Fibroblast of skin of abdomen (primary cell): ENCODE measurements at places on chromosomes 6 and 20.
A peak's percentile ranks its signal among the peaks of the same experiment; 100 is the strongest.

DNA sequence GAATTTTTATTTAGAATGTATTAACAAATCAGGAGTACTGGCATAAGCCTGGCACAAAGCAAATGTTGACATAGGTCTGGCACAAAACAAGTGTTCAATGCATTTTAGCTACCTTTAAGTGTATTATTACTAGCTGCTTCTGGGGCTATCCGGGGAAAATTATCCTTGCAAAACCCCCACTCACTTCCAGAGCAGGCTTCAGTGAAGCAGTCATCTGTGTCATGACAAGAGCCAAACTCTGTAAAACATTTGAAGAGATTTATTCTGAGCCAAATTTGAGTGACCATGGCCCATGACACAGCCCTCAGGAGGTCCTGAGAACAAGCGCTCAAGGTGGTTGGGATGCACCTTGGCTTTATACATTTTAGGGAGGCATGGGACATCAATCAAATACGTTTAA, 6.4 kb upstream of the TRIM38 start:
- DNase-seq = no peak

GRCh38 chr6:16163066-16163465, 34.2 kb downstream of the MYLIP start:
- DNase-seq = no peak

- no peak for DNase-seq
These were observed 24.6 kb downstream of the TRAM2 start for GRCh38 chr6:52552278-52552643.

DNA sequence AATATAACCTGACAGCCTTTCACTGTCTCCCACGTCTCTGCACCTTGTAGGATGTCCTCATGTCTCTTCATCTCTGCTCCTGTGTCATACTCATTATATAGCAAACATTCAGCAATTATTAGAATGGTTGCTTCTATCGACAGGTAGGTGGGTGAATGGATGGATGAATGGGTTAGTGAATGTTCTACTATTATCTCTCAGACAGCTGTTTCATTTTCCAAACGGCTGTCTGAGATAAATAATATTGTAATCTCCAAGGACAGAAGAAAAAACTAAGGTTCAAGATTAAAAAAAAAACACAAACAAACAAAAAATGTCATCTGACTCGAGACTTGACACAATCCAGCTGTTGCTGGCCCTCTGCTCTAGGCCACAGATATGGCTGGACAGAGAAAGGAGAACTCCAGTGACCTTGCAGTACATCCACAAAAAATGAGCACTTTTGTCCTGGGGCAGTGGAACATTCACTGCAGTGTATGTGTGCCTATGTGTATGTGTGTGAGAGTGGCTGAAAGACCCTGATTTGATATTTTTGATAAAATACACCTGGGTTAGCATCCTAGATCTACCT, 2.1 kb downstream of the HNF4A start:
- no peak for DNase-seq

GRCh38 chr6:134077301-134077700, 24.9 kb upstream of the SLC2A12 start:
- peak; percentile 59 for DNase-seq

DNA sequence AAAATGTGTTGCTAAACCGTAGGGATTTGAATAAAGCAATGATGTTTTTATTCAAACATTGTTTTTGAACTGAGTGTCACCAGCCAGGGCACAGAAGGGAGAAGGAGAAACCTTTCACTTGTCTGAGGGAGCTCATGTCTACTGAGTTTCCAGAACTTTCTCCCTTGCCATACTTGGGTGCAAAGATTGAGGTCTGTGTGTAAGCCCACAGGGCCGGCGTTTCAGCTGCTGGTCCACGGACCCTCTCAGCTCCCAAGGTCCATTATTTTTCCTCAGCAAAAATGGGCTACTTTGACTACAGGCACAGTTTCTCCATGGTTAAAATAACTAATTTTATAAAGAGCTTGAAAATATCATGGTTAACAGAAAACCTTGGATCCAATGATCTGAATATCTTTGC, 32.6 kb downstream of the PSMG4 start:
- DNase-seq = no peak

DNA sequence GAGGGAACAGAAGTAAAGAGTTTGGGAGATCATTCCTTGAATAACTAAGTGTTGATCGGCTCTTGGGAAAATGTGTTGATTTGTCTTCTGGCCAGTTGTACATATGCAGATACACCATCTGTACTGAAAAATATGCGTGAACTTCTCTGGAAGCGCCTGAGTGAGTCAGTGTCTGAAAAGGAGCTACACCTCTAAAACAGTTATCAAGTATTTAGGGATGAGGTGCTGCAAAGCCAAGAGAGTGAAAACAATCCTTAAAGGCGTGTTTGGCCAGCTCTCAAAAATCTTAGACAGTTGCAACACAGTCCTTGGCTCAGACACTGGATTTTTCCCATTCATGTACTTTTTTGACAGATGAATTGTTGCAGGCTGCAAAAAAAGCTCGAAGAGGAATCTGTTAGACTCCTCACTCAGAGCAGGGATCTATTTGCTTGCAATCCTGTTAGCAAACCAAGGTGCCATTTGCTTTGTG, 61.3 kb downstream of the BMP6 start:
- peak; percentile 97 for DNase-seq

DNA sequence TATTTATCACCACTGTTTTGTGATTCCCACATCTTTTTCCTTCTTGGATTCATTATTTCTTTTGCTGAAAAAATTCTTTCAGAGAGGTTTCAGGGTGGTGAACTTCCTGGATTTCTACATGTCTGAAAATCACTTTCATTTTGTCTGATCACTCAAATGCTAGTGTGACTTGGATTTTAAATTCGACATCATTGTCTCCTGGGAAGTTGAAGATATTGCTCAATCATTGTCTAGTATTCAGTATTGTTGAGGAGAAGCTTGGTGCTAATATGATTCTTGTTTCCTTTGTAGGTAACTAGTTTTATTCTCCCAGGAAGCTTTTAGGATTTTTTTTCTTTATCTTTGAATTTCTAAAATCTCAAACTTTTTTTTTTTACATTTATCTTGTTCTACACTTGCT, 45.0 kb downstream of the DNAH8 start:
- no peak for DNase-seq

GRCh38 chr6:152070556-152070955, 263.1 kb downstream of the ESR1 start:
- DNase-seq = no peak

- DNase-seq = peak; percentile 65
These were observed at the start of gene CGAS for GRCh38 chr6:73452107-73452461. Gene CGAS, minus strand, starts transcription at chr6:73452297. Its CDS starts 116 bp downstream, at chr6:73452181.

DNA sequence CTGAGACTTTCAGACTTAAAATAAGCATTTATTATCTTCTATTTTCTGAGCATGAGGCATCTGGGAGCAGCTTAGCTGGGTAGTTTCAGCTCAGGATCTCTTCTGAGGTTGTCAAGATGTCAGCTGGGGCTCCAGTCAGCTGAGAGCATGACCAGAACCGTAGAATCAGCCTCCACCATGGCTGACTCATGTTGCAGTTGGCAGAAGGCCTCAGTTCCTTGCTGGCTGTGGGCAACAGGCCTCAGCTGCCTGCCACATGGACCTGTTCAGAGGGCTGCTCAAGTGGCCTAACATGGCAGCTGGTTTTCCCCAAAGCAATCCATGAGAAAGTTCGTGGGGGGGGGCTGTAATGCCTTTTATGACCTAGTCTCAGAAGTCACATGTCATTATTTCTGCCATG, 142.3 kb downstream of the LY86 start:
- peak; percentile 85 for DNase-seq

GRCh38 chr6:148345578-148345977, 2.9 kb downstream of the SASH1 start:
- no peak for DNase-seq

GRCh38 chr20:47479093-47479492, 22.6 kb upstream of the NCOA3 start:
- DNase-seq = no peak

- peak; percentile 51 for DNase-seq
These were observed 78.3 kb downstream of the ATG5 start for GRCh38 chr6:106247293-106247692.

GRCh38 chr6:36642913-36643817, 35.3 kb upstream of the CDKN1A start:
- DNase-seq = peak; percentile 80

DNA sequence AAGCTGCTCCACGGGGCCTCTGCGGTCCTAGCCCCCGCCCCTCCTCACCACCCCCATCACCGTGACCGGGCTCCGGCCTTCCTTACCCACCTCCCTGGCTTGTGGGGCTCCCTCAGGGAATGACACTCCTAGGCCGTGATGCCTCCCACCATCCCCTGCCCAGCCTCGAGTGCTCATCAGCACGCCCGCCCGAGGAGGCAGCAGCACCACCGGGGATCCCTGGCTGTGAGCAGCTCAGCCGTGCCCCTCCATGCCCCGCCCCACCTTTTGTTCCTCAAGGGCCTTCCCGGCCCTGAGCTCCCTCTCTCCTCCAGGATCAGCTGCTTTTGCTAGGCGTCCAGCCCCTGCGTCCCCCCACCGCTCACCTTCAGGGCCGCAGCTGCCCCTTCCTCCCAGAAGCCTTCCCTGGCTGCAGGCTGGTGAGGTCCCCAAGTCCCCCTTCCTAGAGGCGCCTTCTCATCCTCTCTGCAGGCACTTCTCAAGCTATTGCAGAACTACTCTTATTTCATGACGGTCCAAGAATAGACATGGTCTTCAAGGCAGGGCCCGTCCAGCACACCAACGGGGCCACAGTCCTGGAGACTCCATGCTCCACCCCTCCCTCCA, 3.0 kb downstream of the FNDC11 start:
- DNase-seq = no peak

DNA sequence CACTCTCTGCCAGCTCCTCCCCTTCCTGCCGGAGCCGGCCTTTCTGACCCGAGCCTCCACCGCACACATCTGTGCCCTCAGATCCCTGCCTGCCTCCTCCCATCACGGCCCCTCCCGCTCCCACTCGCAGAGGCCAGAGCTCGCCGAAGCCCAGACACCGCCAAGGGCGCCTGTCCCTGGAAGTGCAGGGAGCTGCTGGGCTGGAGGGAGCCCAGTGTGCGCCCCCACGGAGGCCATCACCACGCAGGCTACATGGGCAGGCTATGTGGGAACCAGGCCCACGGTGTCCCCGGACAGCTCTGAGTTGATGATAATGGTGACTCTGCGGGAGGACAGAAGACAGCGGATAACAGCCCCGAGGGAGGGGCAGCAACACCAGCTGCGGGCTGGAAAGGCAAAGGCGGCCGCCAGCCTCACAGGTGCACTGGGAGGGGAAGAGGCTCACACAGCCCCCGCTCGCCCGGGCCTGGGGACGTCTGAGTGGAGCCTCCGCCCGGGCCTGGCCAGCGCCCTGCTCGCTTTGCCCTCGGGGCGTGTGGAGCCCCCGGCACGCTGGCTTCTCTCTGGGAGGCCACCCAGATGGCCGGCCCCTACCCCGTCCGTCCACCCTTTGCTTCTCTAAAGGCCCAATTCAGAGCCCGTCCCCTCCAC, 154.9 kb downstream of the DLL1 start:
- no peak for DNase-seq

GRCh38 chr20:32586291-32586690, 1.2 kb upstream of the NOL4L start:
- no peak for DNase-seq

DNA sequence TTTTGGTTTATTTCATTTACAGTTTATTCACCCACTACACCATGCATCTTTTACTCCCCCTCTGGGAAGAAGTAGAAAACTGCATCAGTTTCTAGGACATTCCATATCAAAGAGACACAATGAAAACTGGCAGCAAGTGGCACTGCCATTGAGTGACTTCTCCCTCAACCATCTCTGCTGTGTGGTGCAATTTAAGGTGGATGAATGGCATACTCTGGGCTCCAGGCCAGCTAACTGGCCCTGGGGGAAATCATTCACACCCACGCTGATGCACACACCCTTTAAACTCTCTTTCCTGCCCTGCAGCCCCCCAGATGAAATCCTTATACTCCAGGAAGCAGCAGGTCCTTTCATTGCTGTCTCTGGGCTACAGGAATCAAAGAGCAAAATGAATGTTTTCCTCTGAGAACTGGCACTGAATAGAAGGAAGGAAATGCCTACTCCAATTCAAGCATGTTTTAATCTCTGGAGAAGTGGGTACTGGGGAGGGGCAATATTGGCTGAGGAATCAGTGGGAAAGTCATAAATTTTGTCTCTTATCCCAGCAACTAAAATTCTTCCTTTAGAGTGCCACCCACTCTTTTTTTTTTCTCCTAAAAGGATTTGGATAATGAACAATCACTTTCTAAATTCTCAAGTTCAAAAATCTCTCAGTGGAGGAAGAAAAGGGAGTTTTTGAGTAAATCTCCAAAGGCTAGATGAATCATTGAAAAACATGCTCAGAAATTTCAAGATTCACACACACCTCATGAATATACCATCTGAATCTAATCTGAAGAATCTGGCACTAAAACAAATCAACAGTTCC, 16.9 kb upstream of the RFPL4B start:
- DNase-seq = peak; percentile 65
